Fibroblast of mammary gland (primary cell): ENCODE measurements at places on chromosomes 2 and 18.
A peak's percentile ranks its signal among the peaks of the same experiment; 100 is the strongest.

DNA sequence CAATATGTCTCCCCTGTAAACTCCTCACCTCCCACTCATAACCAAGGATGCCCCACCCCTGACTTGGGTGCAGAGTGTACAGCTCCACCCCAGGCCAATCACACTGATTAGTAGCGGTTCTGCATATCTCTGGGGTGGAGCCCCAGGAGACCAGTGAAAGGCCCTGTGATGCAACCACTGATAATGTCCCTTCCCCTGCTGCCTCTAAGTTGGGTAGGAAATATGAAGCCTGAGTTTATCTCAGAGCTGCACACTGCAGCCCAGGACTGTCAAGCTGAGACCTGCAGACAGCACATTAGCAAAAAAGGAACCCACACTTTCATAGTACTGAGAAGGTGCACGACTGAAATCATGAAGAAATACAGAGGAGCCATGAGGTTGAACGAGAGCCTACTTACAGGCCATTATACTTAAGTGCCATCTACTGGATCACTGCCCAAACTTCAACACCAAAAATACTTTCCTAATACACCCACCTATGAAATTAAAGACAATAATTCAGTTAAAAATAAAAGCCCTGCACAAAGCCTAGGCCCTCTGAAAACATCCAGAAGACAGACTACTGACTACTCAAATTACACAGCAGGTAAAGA, 455.4 kb upstream of the LRRTM4 start:
- DNase-seq = no peak

DNA sequence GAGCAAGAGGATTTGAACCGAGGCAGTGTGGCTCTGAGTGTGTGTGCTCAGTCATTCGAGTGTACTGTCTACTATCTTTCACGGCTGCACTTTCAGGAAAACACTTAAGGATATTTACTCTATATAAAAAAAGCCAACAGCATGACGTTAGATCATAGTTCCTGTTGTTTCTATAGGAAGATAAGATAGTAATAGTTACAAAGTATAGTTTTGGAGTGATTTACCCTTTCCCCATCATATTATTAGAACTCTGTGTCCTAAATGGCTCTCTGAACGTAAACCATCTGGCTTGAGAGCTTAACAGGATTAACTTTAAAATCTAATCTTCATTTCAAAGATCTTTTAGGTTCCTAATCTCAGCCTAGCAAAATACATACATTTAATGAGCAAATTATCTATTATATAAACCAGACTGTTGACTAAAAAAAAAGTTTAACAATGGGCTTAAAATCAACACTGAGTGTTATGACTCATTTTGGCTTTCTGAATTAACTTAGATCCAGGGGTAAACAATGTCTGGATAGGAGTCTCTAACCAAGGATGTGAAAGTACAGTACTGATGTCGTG, 150.3 kb upstream of the DNMT3A start:
- DNase-seq = peak; percentile 58

GRCh38 chr2:239157269-239157668, 243.6 kb downstream of the HDAC4 start:
- no peak for DNase-seq

- DNase-seq = no peak
These were observed 31.1 kb downstream of the UGP2 start for GRCh38 chr2:63872571-63873328.
